ENCODE measurements at places on chromosomes 12 and 14. TPM values are rescaled to one million over a fixed set of nuclear protein-coding genes. Genes with fewer than 3 reads are reported as not detected.

The NDUFA9 gene
- total RNA-seq: 67.0 TPM

The IFI27 gene
- total RNA-seq: 0.76 TPM

The FGD4 gene
- total RNA-seq: 48.2 TPM

The CDH24 gene
- total RNA-seq: 18.1 TPM

The CLEC2A gene
- total RNA-seq: 3.7 TPM

The CHGA gene
- total RNA-seq: 15.7 TPM

The MSI1 gene
- 51.9 TPM for total RNA-seq

The WSCD2 gene
- total RNA-seq: 2.2 TPM

The CAPZA3 gene
- not detected for total RNA-seq

The RBM19 gene
- total RNA-seq: 61.9 TPM

The OR4E2 gene
- total RNA-seq: not detected

The DHRS2 gene
- total RNA-seq: 0.44 TPM

The C12orf54 gene
- total RNA-seq: not detected

The VPS33A gene
- total RNA-seq: 41.8 TPM

The BDKRB1 gene
- not detected for total RNA-seq

The OR10G3 gene
- not detected for total RNA-seq

The KIF5A gene
- total RNA-seq: 22.8 TPM

The CSRP2 gene
- total RNA-seq: 228 TPM

The C1QL4 gene
- 0.28 TPM for total RNA-seq

The TOMM20L gene
- total RNA-seq: not detected

The OR9K2 gene
- not detected for total RNA-seq

The NEUROD4 gene
- total RNA-seq: not detected

The OVCH1 gene
- total RNA-seq: 0.07 TPM

The LRRC10 gene
- not detected for total RNA-seq

The MANSC4 gene
- total RNA-seq: not detected

The FOXG1 gene
- 0.29 TPM for total RNA-seq

The POLR3B gene
- total RNA-seq: 13.0 TPM
